ENCODE measurements at places on chromosomes 3 and 15.
A peak's percentile ranks its signal among the peaks of the same experiment; 100 is the strongest.

DNA sequence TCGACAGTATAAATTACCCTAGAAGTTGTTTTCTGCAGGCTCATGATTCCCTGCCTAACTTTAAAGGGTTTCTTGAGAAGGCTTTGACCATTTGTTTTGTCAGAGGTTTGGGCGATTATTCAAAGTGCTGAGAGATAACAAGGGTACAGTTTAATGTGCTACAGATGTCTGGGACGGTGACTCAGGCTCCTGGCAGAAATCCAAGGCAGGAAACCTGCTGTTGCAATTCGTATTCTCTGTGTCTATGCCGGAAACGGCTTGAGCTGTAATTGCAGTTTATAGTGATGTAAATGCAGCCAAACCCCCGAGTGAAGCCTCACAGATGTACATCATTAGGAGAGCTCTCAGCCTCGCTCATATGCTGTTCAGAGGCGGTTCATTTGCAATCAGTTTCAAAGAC, 65.6 kb downstream of the SYNPR start:
- DNase-seq: peak; percentile 62

- DNase-seq: peak; percentile 69
Observed at GRCh38 chr3:57983734-57984518, 24.3 kb upstream of the FLNB start.

- DNase-seq: no peak
Observed at GRCh38 chr15:99989095-99989494, 255.9 kb upstream of the LYSMD4 start.

DNA sequence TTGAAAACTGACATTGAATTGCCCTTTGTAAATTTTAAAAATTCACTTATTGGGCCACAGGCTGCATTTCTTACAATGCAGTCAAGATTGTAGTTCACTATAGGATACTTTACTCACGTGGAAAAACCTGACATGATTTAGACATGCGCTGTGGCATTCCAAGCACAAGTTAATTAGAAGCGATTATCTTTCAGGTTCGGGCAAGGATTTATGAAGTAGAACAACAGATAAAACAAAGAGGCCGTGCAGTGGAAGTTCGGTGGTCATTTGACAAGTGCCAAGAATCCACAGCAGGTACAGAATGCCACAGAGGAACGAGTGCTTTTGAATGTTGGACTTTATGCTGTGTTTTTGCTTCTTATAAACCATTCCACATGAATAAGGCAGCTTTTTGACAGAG, 37.8 kb downstream of the GPR171 start:
- no peak for DNase-seq

DNA sequence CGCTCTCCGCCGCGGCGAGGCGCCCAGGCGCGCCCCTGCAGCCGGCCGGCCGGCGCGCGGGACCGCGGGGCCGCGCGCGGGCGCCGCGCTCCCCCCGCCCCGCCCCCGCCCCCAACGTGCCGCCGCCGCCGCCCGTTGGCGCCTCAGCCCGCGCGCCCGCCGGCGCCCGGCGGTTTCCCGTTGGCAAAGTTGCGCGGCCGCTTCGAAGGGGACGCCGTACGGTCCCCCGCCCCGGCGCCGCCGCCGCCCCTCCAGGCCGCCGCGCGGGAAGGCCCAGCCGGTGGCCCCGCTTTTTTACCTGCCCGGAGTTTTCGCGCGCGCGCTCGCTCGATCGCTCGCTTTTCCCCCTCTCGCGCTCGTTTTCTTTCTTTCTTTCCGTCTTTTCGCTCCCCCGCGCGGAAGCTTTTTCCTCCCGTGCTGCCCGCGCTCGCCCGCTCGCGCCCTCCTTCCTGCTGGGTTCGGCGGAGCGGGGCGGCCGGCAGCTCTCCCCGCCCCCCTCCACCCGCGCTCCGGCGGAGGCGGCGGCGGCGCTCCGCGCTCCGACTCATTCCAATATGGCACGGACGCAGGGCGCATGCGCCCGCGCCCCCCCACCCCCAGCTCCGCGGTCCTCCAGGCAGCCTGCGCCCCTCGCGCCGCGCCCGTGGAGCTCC, at the start of gene SFMBT1:
TSS of gene SFMBT1 (minus strand) at position 556 of the 653 bp plus-strand sequence. CDS start 76,945 bp downstream, outside the sequence.
- DNase-seq: peak; percentile 82

GRCh38 chr3:99023590-99024192, 122.2 kb upstream of the DCBLD2 start:
- no peak for DNase-seq

DNA sequence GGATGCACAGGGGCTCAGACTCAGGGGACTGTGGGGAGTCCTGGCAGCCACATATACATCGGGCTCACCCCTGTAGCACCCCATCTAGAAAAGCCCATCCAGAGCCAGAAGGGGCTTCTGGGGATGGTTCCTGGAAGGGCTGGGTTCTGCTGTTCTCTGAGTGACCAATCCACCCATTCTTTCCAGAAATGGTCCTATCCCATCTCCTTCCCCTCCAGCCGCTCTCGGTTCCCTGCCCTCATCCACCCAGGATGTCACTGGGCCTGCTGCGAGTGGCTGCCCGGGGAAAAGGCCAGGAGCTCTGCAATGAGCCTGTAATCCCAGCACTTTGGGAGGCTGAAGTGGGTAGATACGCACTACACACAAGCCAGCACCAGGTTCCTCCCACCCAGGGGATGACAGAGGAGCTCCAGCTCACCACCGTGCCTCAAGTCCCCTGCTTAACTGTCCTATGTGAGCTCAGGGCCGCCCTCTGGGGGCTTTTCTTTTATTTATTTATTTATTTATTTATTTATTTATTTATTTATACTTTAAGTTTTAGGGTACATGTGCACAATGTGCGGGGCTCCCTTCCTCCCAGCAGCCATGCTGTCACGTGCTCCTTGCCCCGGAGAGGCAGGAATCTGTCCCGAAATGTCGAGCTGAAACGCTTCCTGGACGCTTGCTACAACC, 13.6 kb upstream of the CSK start:
- DNase-seq: no peak

GRCh38 chr15:61076598-61077170, 152.4 kb downstream of the RORA start:
- DNase-seq: no peak

DNA sequence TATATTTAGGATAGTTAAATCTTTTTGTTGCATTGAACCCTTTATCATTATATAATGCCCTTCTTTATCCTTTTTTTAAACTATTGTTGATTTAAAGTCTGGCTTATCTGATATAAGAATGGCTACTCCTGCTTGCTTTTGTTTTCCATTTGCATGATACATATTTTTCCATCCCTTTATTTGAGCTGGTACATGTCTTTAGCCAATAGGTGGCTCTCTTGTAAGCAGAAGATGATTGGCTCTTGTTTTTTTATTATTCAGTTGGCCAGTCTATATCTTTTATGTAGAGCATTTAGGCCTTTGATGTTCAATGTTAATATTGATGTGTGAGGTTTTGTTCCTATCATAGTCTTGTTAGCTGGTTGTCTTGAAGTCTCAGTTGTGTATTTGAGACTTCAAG, 99.5 kb upstream of the MCTP2 start:
- no peak for DNase-seq

GRCh38 chr3:32632533-32633265, 52.3 kb upstream of the CNOT10 start:
- no peak for DNase-seq

GRCh38 chr3:23461069-23461468, 257.9 kb downstream of the UBE2E2 start:
- no peak for DNase-seq

- DNase-seq: no peak
Observed at GRCh38 chr3:177193688-177194268, 3.5 kb downstream of the TBL1XR1 start.

- DNase-seq: peak; percentile 85
Observed at GRCh38 chr15:68550498-68551295, 28.1 kb upstream of the CORO2B start.

DNA sequence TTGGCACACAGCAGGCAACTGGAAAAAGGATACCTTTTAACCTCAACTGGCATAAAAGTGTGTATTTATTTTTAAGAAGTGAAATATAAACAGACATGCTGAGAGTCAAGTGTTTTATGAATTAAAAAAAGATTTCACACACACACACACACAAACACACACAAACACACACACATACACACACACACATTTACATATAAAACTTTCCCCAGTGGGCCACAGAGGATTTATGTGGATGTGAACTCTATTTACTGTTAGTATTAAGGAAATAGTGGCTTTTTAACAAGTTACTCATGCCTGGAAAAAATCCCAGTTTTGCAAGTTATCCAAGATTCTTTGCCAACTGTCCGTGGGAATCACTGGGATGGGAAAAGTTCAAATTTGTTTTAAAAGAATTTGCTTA, 725.9 kb upstream of the NR2F2 start:
- DNase-seq: no peak

DNA sequence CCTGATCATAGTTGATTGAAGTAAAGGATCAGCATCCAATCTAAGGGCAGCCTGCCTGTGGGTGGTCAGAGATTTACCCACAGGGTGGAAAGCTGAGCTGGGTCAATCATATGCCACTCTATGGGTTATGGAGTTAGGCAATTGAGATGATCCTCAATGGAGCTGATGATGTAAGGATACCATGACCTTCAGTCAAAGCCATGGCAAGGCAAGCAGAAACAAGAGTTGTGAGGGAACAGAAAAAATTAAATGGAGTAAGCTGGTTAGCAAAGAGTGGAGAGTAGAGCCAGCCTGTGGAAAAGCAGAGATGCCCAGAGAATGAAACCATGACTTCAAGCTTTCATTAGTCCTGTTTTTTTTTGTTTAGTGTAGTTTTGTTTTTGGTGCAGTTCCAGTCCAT, 5.7 kb upstream of the IQGAP1 start:
- no peak for DNase-seq

DNA sequence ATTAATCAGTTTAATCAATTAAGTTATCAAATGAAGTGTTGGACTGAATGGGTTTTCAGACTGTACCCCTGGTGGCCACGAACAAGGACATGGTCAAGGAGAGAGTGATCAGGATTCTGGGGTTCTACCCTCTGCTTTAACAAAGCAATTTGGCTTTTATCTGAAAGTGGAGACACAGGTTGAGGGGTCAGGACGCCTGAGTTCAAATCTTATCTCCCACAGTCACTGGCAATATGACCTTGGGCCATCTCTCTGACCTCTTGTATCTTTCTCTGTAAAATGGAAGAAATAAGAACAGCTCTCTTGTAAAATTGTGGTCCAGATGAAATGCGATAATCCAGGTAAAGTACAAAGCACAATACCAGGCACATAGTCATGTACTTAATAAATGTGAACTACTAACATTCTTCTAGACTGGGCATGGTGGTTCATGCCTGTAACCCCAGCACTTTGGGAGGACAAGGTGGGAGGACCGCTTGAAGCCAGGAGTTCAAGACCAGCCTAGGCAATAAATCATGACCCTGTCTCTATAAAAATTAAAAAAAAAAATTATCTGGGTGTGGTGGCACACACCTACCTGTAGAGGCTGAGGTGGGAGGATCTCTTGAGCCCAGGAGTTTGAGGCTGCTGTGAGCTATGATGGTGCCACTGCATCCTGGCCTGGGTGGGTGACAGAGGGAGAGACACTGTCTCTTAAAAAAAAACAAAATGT, 48.6 kb upstream of the ARL8B start:
- DNase-seq: no peak

GRCh38 chr3:112078125-112079083, 7.8 kb upstream of the C3orf52 start:
- no peak for DNase-seq

DNA sequence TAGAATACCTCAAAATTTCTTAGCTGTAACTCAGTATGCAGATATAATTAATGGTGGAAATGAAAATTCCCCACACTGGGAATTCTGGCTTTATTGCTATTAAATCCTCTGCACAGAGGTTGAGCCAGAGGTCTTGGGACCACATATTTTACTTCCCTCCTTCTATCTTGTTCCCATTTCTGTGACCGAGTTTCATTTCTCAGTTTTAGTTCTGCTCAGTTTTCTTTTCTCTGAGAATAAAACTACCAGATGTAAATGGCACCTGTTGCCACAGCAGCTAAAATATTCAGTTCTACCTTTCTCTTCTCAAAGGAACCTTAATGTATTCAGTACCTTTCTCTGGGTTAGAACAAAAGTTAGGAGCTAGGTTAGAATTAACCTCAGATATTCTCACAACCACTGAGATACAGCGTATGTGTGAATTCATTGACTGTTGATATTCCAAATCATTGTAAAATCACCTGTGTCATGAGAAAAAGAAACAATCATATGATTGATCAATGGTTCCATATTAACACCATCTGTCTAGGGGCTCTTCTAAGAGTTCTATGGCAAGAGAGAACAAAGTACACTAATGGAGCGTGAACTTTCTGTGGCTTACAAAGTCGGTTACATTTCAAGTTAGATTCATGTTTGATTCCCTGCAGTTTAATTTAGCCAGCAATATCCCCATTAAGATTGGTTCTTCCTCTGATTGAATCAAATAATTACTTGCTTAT, 374.1 kb downstream of the EFHB start:
- DNase-seq: no peak

GRCh38 chr15:66907826-66908743, 157.3 kb upstream of the SMAD3 start:
- DNase-seq: no peak

GRCh38 chr3:14680716-14681115, 5.8 kb downstream of the C3orf20 start:
- no peak for DNase-seq

DNA sequence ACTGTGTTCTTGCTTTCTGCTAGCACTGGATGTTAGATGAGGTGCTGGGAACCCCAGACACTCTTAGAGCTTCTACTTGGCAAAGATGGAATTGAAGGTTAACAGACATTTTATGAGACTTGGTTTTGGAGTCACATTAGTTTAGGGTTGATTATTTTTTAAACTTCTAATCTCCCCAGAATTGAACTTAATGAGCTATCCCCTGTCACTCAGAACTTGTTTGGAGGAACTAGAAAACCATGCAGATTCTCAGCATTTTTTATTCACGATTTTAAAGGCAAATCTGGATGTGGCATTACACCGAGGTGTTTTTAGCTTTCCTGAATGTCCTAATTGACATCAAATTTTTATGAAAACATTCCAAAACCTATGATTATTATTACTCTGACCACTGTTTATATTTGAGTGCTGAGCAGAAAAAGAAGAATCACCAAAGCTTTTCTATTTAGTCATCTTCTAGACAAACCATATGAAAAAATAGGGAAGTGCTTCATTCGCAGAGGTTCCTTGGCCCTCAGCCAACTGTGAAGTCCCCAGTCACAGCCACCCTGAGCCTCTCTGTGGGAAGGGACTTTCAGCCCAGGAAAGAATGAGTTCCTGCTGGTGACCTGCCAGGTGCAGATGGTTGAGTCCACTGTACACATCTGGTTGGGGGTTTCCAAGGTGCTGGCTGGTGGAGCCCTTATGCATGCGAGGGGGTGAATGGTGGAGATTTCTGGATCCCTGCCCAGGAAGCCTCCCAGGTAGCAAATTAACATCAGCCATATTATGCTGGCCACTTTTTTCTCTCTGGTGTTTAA, 196.0 kb upstream of the TOPAZ1 start:
- DNase-seq: peak; percentile 21

Measured in stimulated activated CD4-positive, alpha-beta T cell treated with anti-CD3 and anti-CD28 coated beads, Interleukin-15, amount 100 ng/mL, for 24 hours (primary cell).